Left ventricle myocardium inferior (tissue), 1 donor: ENCODE measurements at places on chromosomes 4 and X.
A peak's percentile ranks its signal among the peaks of the same experiment; 100 is the strongest.

- H3K36me3 ChIP-seq = no peaks in the 10 kb centered on the region
- H3K4me1 ChIP-seq = no peaks in the 10 kb centered on the region
- H3K27me3 ChIP-seq = no peaks in the 10 kb centered on the region
- peak; percentile 14 for DNase-seq
- H3K4me3 ChIP-seq = no peak overlapping the region
Observed at GRCh38 chrX:109352066-109352588, 129.8 kb downstream of the GUCY2F start.

DNA sequence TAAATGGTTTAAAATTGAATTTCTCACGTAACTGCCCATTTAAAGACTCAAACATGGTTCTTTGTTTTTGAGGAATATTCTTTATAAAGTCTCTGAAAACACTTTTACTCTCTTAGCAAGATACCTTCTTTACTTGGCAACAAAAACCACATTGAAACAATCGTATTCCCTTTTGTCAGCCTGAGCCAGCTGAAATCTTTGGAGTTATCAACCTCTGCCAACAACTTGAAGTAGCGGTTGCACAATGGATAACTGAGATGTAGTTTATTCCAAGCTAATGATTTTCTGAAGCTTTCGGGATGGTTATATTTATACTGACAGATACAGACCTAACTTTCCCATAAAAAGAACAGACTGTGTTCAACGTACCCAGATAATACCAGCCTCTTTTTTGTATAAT, 561.3 kb downstream of the IL1RAPL1 start:
- H3K27ac ChIP-seq = no peak overlapping the region
- H3K4me1 ChIP-seq = no peaks in the 10 kb centered on the region
- no peak for DNase-seq
- H3K4me3 ChIP-seq = no peak overlapping the region

GRCh38 chrX:6382284-6382683, 152.6 kb downstream of the VCX3A start:
- no peaks in the 10 kb centered on the region for H3K4me1 ChIP-seq
- no peak overlapping the region for H3K4me3 ChIP-seq
- no peak for DNase-seq
- no peaks in the 10 kb centered on the region for H3K36me3 ChIP-seq
- no peaks in the 10 kb centered on the region for H3K27me3 ChIP-seq

- H3K27ac ChIP-seq = no peak overlapping the region
- peaks cover 39% of the 10 kb centered on the region for H3K27me3 ChIP-seq
- peaks cover 4% of the 10 kb centered on the region for H3K4me1 ChIP-seq
Observed at GRCh38 chrX:143633461-143634308, 2.2 kb downstream of the SLITRK4 start.

GRCh38 chr4:16018061-16018676, 55.2 kb upstream of the FGFBP2 start:
- H3K36me3 ChIP-seq = no peaks in the 10 kb centered on the region
- DNase-seq = no peak
- H3K27ac ChIP-seq = no peak overlapping the region
- H3K27me3 ChIP-seq = no peaks in the 10 kb centered on the region
- H3K4me1 ChIP-seq = peaks cover 40% of the 10 kb centered on the region
- H3K4me3 ChIP-seq = no peak overlapping the region

- no peaks in the 10 kb centered on the region for H3K4me1 ChIP-seq
- H3K27ac ChIP-seq = no peak overlapping the region
- no peaks in the 10 kb centered on the region for H3K27me3 ChIP-seq
- no peaks in the 10 kb centered on the region for H3K36me3 ChIP-seq
Observed at GRCh38 chrX:65821721-65822496, 154.5 kb downstream of the MSN start.

GRCh38 chr4:95141361-95141760, 383.6 kb downstream of the BMPR1B start:
- H3K27ac ChIP-seq = no peak overlapping the region
- H3K36me3 ChIP-seq = no peaks in the 10 kb centered on the region
- no peak overlapping the region for H3K4me3 ChIP-seq

DNA sequence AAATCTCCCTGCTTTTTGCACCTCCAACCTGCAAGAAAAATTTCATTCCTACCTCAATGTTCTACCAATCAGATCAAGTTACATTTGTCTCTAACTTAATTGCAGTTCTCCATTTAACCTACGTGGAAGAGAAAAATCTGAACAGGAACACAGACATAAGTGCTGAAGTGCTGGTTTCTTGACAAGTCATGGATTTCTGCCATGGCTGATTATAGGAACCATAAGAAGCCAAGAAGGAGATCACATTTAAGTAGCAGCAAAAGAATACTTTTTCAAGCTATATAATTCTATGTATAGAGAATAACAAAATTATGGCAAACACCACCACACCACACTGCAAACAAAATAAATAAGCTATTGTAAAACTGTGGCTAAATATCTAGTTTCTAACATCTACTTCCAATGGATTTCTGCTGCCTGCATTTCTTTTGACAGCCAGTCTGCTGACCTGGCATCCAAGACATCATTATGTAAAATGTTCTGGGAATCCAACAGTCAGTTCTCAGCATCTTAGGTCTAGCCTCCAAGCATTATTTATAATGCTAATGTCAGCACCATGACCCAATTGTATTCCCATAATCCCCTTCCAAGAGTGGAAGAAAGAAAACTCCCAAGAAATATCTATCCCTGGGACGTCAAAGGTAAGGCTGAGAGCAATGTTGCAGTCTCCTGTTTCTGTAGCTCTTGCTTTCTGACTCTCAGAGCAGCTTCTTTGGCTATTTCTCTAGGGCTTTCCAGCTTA, 50.8 kb upstream of the GAB1 start:
- no peak for DNase-seq
- H3K4me3 ChIP-seq = no peak overlapping the region
- H3K36me3 ChIP-seq = no peaks in the 10 kb centered on the region
- H3K27ac ChIP-seq = peak overlapping the region; percentile 82
- no peaks in the 10 kb centered on the region for H3K27me3 ChIP-seq

GRCh38 chr4:164378361-164378760, 375.6 kb upstream of the SMIM31 start:
- peaks cover 26% of the 10 kb centered on the region for H3K27me3 ChIP-seq
- H3K4me3 ChIP-seq = no peak overlapping the region
- no peaks in the 10 kb centered on the region for H3K36me3 ChIP-seq
- no peak overlapping the region for H3K27ac ChIP-seq
- no peaks in the 10 kb centered on the region for H3K4me1 ChIP-seq

DNA sequence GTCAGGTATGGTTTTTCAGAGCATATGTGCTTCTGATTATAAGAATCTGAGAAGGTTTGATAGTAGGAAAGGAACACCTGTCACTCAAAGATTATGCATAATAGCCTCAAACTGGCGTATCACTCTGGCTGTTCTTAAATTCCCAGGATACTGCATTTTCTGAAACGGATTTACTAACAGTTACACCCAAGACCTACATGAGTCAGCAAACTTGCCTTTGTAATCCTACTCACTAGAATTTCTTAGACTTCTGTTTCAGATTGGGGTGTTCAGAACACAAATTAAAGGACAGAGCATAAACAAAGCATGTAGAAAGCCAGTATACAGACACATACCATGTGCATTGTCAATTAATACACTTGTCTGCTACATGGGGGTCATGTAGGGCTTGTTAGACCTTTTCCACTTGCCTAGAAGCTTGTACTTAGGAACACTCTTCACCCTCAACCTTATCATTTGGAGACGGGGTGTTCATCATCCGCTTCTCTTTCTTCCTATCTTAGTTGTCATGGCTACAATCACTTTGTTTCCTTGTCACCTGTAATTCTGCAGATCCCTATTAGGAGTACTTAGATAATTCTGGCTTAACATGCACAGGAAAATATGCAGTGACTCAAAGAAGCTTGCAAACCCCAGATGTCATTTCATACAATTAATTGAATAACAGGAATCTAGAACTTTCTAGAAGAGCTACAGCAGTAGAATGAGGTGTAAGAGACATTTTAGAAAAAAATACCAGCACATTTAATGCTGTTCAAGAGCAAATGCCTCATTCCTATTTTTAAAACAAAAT, 593.0 kb upstream of the TENM3 start:
- DNase-seq = no peak
- no peaks in the 10 kb centered on the region for H3K36me3 ChIP-seq
- H3K27me3 ChIP-seq = peaks cover 11% of the 10 kb centered on the region

DNA sequence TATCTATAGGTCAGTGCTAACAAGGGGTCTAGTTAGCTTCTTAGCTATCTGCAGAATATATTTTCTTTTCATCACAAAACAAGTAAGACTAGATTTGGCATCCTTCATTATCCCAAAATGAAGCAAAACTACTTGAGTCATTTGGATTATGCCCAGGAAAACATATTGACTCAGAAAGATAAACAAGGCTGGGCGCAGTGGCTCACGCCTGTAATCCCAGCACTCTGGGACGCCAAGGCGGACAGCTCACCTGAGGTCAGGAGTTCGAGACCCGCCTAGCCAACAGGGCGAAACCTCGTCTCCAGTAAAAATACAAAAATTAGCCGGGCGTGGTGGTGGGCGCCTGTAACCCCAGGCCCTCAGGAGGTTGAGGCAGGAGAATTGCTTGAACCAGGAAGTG, 18.0 kb upstream of the MND1 start:
- H3K27ac ChIP-seq = no peak overlapping the region
- no peak for DNase-seq
- H3K27me3 ChIP-seq = no peaks in the 10 kb centered on the region
- no peak overlapping the region for H3K4me3 ChIP-seq

GRCh38 chr4:1754336-1754735, 33.0 kb downstream of the TACC3 start:
- no peak overlapping the region for H3K4me3 ChIP-seq
- H3K4me1 ChIP-seq = peaks cover 13% of the 10 kb centered on the region
- no peak overlapping the region for H3K27ac ChIP-seq
- no peak for DNase-seq

- H3K27me3 ChIP-seq = no peaks in the 10 kb centered on the region
- H3K27ac ChIP-seq = no peak overlapping the region
- no peaks in the 10 kb centered on the region for H3K4me1 ChIP-seq
- DNase-seq = no peak
- H3K36me3 ChIP-seq = no peaks in the 10 kb centered on the region
Observed at GRCh38 chr4:44237643-44238042, 211.0 kb downstream of the KCTD8 start.

DNA sequence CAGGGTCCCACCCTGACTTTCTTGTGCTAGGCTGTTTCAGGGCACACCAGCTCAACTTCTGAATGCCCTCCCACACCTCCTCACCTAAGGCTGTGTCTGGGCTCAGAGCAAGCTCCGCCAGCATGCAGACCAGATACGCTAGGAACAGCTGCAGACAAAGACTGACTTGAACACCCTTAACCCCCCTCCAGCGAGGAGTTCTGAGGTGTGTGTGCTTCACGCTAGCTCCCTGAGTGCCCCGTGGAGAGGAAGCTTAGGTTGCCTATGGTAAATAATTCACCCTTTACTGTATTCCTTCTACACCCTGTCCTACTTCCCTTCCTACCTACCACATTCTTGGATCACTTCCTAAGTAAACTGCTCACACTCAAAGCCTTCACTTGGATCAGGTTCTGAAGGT, 115.0 kb downstream of the VCX3B start:
- no peaks in the 10 kb centered on the region for H3K4me1 ChIP-seq
- H3K36me3 ChIP-seq = no peaks in the 10 kb centered on the region
- no peak overlapping the region for H3K27ac ChIP-seq
- H3K4me3 ChIP-seq = no peak overlapping the region
- no peaks in the 10 kb centered on the region for H3K27me3 ChIP-seq

DNA sequence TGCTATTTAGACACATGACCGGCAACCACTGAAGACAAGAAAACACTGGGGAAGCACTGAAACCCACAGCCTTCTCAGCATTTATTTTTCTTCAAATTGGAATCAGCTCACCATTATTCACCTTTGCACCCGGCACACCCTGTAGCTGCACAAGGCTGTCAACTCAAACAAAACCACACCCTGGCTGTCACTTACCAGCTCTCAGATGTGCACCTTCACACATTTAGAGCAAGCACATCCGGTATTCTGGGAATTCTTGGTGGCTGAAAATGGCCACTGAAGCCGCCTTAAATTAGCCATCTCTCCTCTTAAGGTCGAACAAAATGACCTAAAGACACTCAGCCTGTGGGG, 5.9 kb downstream of the ZFYVE28 start:
- peak overlapping the region; percentile 84 for H3K27ac ChIP-seq
- H3K27me3 ChIP-seq = no peaks in the 10 kb centered on the region
- no peaks in the 10 kb centered on the region for H3K36me3 ChIP-seq
- peaks cover 52% of the 10 kb centered on the region for H3K4me1 ChIP-seq
- DNase-seq = no peak
- H3K4me3 ChIP-seq = peak overlapping the region; percentile 54

DNA sequence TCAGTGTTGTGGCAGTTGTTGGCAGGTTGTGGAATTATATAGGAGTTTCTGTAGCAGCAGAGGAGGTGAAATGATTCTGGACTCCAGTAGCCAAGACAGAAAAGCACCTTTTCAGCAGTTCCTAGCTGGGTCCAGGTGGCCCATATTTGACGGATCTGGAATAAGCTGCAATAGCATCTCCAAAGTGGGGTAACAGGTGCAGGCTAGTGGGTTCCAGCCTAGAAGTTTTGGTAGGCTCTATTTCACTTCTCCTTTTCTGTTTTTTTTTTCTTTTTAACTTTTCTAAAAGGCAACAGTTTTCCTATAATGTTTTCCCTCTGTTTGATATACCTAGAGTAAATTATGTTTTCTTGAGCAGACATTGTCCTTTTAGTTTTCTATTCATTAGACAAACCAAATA, 392.5 kb downstream of the C4orf33 start:
- DNase-seq = no peak
- H3K4me3 ChIP-seq = no peak overlapping the region
- H3K36me3 ChIP-seq = no peaks in the 10 kb centered on the region
- H3K27me3 ChIP-seq = no peaks in the 10 kb centered on the region
- H3K4me1 ChIP-seq = no peaks in the 10 kb centered on the region

DNA sequence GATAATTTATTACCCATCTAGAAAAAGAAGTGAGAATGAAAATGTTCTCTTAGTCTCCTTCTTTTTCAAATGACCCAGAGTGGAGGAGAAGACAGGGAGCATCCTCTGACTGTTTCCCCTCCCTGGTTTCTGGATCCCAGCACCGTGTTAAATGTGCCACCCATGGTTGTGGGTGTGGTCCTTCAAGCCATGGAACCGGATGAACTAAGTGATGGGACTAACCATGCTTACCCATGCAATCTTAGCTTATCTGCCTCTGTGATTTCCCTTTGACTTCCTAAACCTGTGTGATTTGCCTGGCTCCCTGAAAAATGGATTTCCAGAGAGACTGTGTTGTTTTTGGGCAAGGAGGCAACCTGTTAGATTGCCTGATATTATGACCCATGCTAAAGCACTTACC, 437.1 kb downstream of the MAGEB5 start:
- H3K27me3 ChIP-seq = no peaks in the 10 kb centered on the region
- no peak overlapping the region for H3K4me3 ChIP-seq

DNA sequence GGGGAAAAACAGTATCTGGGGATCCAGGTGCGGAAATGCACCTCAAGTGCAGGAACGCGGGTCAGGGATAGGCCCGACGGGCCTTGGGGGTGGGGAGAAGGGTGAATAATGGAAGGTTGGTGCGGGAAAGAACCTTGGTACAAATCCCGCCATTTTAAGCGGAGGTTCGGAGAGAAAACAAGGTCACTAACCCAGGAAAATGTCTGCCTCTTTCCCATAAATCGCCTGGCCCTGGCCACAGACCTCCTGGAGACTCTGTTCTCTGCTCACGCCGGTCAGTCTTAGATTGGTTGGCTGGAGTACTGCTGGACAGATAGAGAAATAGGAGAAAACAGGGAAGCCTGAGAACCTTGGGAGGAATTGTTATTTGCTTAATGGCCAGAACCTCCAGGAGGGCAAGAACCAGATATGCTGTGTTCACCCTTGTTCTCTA, 897 bp upstream of the FBXL5 start:
- no peaks in the 10 kb centered on the region for H3K27me3 ChIP-seq
- H3K4me1 ChIP-seq = peaks cover 45% of the 10 kb centered on the region

- no peak for DNase-seq
- no peaks in the 10 kb centered on the region for H3K36me3 ChIP-seq
- H3K27ac ChIP-seq = no peak overlapping the region
Observed at GRCh38 chrX:119617517-119618164, 11.4 kb upstream of the NKRF start.
